Adrenal gland (tissue), 19 donors: ENCODE measurements at places on chromosomes 6 and 20. TPM values are rescaled to one million over a fixed set of nuclear protein-coding genes. Genes with fewer than 3 reads are reported as not detected.

- H3K27me3 ChIP-seq, result no peaks in the 10 kb centered on the region
- no peaks in the 10 kb centered on the region for H3K36me3 ChIP-seq
- no peak overlapping the region for H3K4me3 ChIP-seq
- no peak overlapping the region for H3K27ac ChIP-seq
Observed at GRCh38 chr6:120945905-120946594, 388.2 kb downstream of the TBC1D32 start.

GRCh38 chr20:24870881-24871280, 78.2 kb upstream of the CST7 start:
- no peak for DNase-seq
- H3K4me3 ChIP-seq, result no peak overlapping the region
- no peak overlapping the region for H3K27ac ChIP-seq
- peaks cover 3% of the 10 kb centered on the region for H3K27me3 ChIP-seq
- no peaks in the 10 kb centered on the region for H3K36me3 ChIP-seq

GRCh38 chr6:20819774-20820400, 285.6 kb downstream of the CDKAL1 start:
- no peaks in the 10 kb centered on the region for H3K27me3 ChIP-seq
- no peak overlapping the region for H3K4me3 ChIP-seq
- no peaks in the 10 kb centered on the region for H3K36me3 ChIP-seq

DNA sequence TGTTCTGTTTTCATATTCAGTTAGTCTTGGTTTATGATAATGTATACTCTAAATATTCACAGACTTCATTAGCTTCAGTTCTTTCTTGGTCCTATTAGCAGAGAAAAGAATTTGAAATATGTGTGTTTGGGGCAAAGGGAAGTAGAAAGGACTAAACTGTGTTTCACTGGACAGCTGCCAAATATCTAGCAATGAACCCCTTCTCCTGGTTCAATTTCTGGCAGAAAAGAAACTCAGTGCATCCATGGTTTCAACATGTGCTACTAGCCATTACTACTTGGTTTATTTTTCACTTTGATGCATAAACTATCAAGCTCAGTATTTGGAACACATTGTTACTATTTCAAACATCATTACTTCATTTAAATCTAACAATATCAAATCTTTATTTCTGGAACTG, 43.6 kb downstream of the FBXL4 start:
- H3K27ac ChIP-seq, result no peak overlapping the region
- DNase-seq, result no peak
- H3K4me1 ChIP-seq, result no peaks in the 10 kb centered on the region
- H3K27me3 ChIP-seq, result no peaks in the 10 kb centered on the region

DNA sequence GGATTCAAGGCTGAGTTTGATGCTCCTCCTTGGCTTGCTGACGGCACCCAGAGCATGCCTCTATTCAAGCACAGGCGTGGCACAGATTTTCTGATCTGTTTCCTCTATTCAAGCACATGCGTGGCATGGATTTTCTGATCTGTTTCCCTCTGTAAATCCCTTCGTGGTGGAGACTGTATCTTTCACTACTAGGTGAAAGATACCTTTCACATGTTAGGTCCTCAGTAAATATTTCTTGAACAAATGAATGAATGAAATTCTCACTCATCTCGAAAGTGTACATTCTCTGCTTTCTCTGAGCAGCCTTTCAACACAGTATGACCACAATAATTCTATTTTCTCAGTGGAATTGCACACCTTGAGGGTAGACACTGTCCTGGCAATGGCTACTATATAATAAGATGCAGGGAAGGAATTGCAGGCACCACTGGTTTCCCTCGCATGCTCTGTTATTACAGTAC, 72.6 kb upstream of the F13A1 start:
- DNase-seq, result no peak
- no peak overlapping the region for H3K4me3 ChIP-seq
- H3K27me3 ChIP-seq, result no peaks in the 10 kb centered on the region

DNA sequence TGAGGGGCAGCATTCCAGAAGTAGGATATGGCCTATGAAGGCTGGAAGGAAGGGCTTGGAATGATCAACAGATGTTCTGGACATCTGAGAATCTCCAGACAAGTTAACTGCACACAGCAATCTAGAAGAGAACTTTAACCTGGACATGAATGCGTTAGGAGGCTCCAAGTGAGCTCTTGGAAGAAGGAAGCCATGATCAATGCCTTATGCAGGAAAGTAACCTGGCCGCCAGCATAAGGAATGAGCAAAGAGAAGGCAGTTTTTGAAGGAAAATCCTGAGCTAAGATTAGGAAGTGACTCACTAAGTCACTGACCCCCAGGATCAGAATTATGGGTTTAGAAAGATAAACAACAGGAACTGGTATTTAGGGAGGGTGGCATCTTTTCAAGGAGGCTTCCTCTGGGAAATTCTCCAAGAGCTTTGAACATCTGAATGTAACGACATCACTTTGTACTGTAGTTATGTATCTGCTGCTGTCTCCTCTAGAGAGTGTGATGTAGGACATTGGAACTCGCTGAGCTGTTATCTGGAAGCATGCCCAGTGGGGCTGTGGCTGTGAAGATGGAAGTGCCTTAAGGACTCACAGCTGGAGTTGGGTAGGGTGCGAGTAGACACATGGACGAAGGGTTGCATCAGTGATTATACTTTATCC, 236.8 kb downstream of the PACRG start:
- no peak overlapping the region for H3K27ac ChIP-seq
- no peaks in the 10 kb centered on the region for H3K4me1 ChIP-seq
- H3K36me3 ChIP-seq, result no peaks in the 10 kb centered on the region
- no peak overlapping the region for H3K4me3 ChIP-seq
- no peak for DNase-seq

DNA sequence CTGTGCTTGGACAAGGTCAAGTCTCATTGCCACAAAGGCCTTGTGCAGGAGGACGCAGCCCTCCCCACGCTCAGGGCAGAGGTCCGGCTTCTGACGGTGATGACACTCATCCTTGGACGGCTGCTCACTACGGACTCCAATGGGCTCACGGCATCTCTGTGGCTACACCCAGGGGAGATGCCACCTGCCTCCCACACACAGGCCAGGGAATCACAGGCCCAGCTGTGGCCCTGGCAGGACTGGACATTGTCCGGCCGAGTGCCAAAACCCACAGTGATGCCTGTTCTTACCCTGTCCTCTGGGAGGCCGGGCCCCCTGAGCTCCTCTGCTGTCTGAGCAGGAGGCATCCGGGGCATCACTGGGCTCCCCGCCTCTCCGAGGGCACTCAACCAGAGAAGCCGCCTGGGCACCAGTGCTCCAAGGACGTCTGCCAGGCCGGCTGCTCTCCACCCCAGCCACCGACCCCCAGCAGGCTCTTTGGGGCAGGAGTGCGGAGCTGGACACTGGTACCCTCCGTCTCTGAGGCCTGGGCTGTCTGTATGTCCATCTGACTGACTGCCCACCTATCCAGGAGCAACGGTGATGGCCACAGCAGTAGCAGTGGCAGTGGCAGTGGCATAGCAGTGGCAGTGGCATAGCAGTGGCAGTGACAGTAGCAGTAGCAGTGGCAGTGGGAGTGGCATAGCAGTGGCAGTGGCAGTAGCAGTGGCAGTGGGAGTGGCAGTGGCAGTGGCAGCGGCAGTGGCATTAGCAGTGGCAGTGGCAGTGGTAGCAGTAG, 1.9 kb downstream of the RBBP8NL start:
- no peaks in the 10 kb centered on the region for H3K36me3 ChIP-seq
- no peaks in the 10 kb centered on the region for H3K27me3 ChIP-seq

DNA sequence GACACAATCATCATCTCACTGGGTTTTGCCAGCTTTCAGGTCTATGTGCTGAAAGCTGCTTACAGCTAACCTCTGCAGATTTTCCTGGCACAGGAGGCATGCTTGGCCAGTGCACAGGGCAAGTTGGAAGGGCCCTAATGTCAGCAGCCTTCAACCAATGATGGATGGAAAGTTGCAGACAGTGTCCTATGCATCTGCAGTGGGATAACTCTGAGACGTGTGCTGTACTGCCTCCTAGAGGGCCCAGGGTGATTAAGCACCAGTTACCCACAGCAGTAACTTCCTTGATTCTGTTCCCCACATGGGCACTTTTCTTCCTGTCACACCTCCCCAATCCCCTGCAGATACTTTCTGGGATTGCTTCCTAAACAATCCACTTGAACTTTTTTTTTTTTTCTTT, 38.6 kb downstream of the OVOL2 start:
- H3K36me3 ChIP-seq, result no peaks in the 10 kb centered on the region
- H3K27me3 ChIP-seq, result no peaks in the 10 kb centered on the region
- no peaks in the 10 kb centered on the region for H3K4me1 ChIP-seq
- H3K27ac ChIP-seq, result no peak overlapping the region
- peak; percentile 18 for DNase-seq

GRCh38 chr6:12845224-12846004, 128.8 kb downstream of the PHACTR1 start:
- H3K36me3 ChIP-seq, result no peaks in the 10 kb centered on the region
- no peaks in the 10 kb centered on the region for H3K27me3 ChIP-seq
- no peak overlapping the region for H3K4me3 ChIP-seq
- DNase-seq, result no peak
- H3K4me1 ChIP-seq, result no peaks in the 10 kb centered on the region

GRCh38 chr20:9794831-9795230, 44.0 kb downstream of the PAK5 start:
- H3K4me3 ChIP-seq, result no peak overlapping the region
- no peaks in the 10 kb centered on the region for H3K36me3 ChIP-seq
- H3K27me3 ChIP-seq, result no peaks in the 10 kb centered on the region
- no peak for DNase-seq
- H3K4me1 ChIP-seq, result no peaks in the 10 kb centered on the region
- no peak overlapping the region for H3K27ac ChIP-seq

Gene ESR1
- 1.1 TPM for polyA plus RNA-seq

Gene NFATC2
- polyA plus RNA-seq, result 2.1 TPM

Gene KCNB1
- 1.3 TPM for polyA plus RNA-seq

Gene TAGAP
- polyA plus RNA-seq, result 1.4 TPM

Gene TDRD6
- 1.3 TPM for polyA plus RNA-seq
